ENCODE measurements at places on chromosomes 13 and 19.

DNA sequence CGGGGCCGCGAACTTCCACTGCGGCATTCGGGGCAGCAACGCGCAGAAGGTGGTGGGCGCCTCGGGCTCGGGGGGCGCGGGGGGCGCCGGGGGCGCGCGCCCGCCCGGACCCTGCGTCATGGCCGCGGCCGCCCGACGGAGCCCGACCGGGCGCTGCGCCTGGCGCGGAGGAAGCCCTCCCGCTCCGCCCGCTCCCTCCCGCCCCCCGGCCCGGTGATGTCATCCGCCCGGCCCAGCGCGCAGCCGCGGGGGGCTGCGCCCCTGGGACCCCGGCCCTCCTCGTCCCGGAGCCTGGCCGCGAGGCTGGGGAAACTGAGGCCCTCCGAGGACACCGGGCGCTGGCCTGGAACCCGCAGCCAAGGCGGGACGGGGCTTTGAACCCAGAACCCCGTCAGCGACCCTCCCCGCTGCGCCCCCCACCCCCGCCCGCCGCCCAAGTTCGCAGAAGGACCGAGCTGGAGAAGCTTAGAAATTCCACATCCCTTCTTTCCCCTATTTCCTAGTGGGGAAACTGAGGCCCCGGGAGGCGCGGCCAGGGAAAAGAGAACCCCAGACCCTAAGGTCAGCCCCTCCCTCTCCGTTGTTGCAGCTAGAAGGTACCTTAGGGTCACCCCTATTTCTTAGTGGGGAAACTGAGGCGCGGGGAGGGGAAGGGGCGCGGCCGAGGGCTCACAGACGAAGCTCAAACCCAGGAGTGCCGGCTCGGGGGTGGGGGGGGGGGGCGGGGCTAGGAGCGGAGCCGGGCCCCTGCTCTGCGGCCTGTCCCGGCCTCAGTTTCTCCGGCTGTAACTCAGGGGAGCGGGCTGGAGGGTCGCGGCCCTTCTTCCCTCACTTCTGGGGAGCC is at the start of gene SHC2:
SHC2 (minus strand) TSS at position 157 of the 844 bp plus-strand sequence; CDS start at position 120, 37 bp downstream.
- DNase-seq, result no peak

GRCh38 chr19:46536391-46536790 is 40.7 kb upstream of the PNMA8B start:
- no peak for DNase-seq

DNA sequence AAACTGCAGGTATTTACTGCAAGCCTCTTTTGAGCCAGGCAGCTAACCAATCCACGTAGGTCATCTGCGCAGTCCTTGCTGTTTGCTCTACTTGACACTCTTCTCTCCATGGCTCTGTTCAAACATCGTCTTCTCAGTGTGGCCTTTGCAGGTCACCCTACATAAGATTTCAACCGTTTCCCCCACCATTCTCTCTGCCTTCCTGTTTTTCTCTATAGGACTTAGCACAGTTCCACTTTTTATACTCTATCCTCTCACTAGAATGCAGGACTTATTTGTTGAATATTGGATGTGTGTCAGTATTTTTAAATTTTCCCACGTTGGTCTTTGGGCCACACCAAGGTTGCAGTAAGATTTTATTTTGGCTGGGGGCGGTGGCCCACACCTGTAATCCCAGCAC is 1.7 kb upstream of the FBXW9 start:
- no peak for DNase-seq

DNA sequence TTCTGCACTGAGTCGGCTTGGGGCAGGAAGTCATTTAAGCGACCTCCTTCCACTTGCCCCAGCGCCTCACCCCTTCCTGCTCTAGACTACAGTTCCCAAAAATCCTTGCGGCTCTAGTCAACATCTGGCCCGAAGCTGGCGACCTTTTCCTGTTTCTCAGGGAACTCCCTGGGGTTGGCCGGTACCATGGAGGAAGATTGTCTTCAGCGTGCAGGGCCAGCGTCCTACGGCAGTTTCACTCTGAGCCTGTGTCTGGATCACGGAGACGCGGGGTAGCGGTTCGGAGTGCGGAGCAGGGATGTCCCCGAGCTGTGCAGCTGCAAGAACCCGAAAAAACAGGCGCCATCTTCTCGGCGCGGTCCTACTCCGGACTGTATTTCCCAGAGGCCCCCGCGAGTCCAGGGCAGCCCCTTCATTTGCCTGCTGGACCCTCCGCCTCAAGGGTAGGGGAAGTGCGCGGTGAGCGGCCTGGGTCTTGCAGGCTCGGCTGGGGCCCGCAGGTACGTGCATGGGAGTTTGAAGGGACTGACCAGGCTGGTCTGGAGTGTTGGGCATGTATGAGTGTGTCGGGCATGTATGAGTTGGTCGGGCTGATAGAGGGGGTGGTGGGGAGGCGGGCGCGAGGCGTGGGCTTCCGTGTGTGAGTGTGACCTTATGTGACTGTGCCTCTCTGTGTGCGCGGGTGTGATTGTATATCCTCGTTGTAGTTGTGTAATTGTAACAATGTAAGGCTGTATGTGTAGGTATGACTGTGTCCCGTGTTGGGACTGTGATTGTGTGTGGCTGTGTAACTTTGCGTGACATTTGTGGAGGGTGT is at the start of gene ZNF383:
ZNF383 (plus strand) TSS at position 440 of the 817 bp plus-strand sequence. CDS start 12,240 bp downstream, outside the sequence.
- DNase-seq, result peak; percentile 95

Measured in A673 (cell line).